ENCODE measurements at places on chromosomes 6 and 20. TPM values are rescaled to one million over a fixed set of nuclear protein-coding genes. Genes with fewer than 3 reads are reported as not detected.

The ATP6V1G2 gene
- 0.89 TPM for total RNA-seq

- no peaks in the 10 kb centered on the region for H3K36me3 ChIP-seq
- H3K4me1 ChIP-seq: no peaks in the 10 kb centered on the region
- no peak overlapping the region for H3K27ac ChIP-seq
- H3K4me3 ChIP-seq: no peak overlapping the region
- no peaks in the 10 kb centered on the region for H3K27me3 ChIP-seq
These were observed 46.7 kb downstream of the KCNK5 start for GRCh38 chr6:39182604-39183003.

DNA sequence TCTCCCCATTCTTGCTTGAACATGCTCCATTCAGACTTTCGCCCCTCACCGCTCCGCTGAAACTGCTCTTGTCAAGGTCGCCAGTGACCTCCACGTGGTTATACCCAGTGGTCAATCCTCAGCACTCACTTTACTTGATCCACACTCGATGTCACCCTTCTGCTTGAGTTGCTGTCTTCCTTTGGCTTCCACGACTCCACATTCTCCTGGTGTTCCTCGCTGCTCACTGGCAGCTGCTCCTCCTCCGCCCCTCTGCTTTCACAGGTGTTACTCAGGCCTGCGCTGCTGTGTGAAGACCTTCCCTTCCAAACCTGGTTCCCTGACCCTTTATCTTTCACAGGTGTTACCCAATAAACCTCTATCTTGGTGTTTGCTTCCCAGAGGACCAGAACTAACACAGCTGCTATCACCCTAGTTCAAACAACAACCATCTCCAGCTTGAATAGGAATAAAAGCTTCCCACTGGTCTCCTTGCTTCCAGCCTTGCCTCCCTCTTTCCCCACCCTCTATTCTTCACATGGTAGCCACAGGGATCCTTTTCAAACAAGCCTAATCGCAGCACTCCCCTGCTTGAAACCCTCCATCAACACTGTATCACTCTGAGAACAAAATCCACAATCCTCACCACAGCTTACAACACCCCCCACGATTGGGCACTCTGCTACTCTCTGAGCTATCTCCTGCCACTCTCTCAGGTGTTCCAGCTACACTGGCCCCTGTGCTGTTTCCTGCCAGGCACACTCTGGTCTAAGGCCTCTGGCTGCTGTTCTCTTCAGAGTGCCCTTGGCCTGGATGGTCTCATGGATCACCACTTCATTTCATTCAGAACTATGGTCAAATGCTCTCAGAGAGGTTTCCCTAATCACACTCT, 10.7 kb downstream of the PPIL1 start:
- peaks cover 1% of the 10 kb centered on the region for H3K4me1 ChIP-seq
- no peak for DNase-seq
- no peak overlapping the region for H3K27ac ChIP-seq

GRCh38 chr6:119020597-119021561, 57.6 kb downstream of the FAM184A start:
- no peak for DNase-seq
- H3K4me3 ChIP-seq: no peak overlapping the region
- no peaks in the 10 kb centered on the region for H3K4me1 ChIP-seq
- no peaks in the 10 kb centered on the region for H3K36me3 ChIP-seq

- H3K4me1 ChIP-seq: peaks cover 20% of the 10 kb centered on the region
- peak; percentile 62 for DNase-seq
- H3K27me3 ChIP-seq: no peaks in the 10 kb centered on the region
- H3K36me3 ChIP-seq: no peaks in the 10 kb centered on the region
- H3K27ac ChIP-seq: no peak overlapping the region
These were observed 24.1 kb downstream of the HECA start for GRCh38 chr6:139159016-139159415.

Data from GM23248 (cell line).